ENCODE measurements at places on chromosomes 5 and 9. TPM values are rescaled to one million over a fixed set of nuclear protein-coding genes. Genes with fewer than 3 reads are reported as not detected.

The ORM2 gene
- total RNA-seq: not detected

The ALAD gene
- total RNA-seq: 2.4 TPM

The HTR1A gene
- total RNA-seq: not detected

The GDF9 gene
- 0.57 TPM for total RNA-seq

The MAP1B gene
- total RNA-seq: 15.4 TPM

The PCDHB3 gene
- total RNA-seq: 0.57 TPM

The TMEM215 gene
- total RNA-seq: not detected

The CAMK2A gene
- 0.34 TPM for total RNA-seq

The LEAP2 gene
- total RNA-seq: under 0.01 TPM

The BRINP1 gene
- total RNA-seq: 0.34 TPM

The ARID3C gene
- 0.50 TPM for total RNA-seq

The ZNF367 gene
- 0.14 TPM for total RNA-seq

The HSPB3 gene
- total RNA-seq: not detected

The TARS1 gene
- 452 TPM for total RNA-seq

The MARVELD2 gene
- 42.0 TPM for total RNA-seq

The CCDC112 gene
- total RNA-seq: 6.5 TPM

The STPG3 gene
- total RNA-seq: not detected

The CYLC2 gene
- not detected for total RNA-seq

The CCDC183 gene
- total RNA-seq: under 0.01 TPM

The OR1Q1 gene
- total RNA-seq: not detected

The SCGB3A2 gene
- not detected for total RNA-seq

The POU5F2 gene
- total RNA-seq: 1.7 TPM

The TAS2R1 gene
- not detected for total RNA-seq

The SLC6A3 gene
- total RNA-seq: not detected

The ANXA2R gene
- 1.00 TPM for total RNA-seq

The ZDHHC12 gene
- total RNA-seq: 47.3 TPM

The OR1J2 gene
- total RNA-seq: not detected

The SEMA6A gene
- 13.0 TPM for total RNA-seq

The MYMK gene
- not detected for total RNA-seq

The RASGEF1C gene
- total RNA-seq: not detected

The PLAC8L1 gene
- total RNA-seq: not detected

The SETD9 gene
- 13.7 TPM for total RNA-seq

The IL4 gene
- not detected for total RNA-seq

The NFIB gene
- 28.8 TPM for total RNA-seq

The C9 gene
- not detected for total RNA-seq

The GABRG2 gene
- not detected for total RNA-seq

The KCTD16 gene
- total RNA-seq: 0.34 TPM

The NIPAL4 gene
- total RNA-seq: 39.0 TPM

The DOCK2 gene
- 0.14 TPM for total RNA-seq

The TYRP1 gene
- not detected for total RNA-seq

The PSAT1 gene
- total RNA-seq: 285 TPM

The OTULIN gene
- total RNA-seq: 27.6 TPM

The PGM5 gene
- total RNA-seq: not detected

The RANBP17 gene
- 5.5 TPM for total RNA-seq

Data from nasal cavity respiratory epithelium epithelial cell of viscerocranial mucosa (primary cell).